ENCODE measurements at places on chromosomes 4 and X.

DNA sequence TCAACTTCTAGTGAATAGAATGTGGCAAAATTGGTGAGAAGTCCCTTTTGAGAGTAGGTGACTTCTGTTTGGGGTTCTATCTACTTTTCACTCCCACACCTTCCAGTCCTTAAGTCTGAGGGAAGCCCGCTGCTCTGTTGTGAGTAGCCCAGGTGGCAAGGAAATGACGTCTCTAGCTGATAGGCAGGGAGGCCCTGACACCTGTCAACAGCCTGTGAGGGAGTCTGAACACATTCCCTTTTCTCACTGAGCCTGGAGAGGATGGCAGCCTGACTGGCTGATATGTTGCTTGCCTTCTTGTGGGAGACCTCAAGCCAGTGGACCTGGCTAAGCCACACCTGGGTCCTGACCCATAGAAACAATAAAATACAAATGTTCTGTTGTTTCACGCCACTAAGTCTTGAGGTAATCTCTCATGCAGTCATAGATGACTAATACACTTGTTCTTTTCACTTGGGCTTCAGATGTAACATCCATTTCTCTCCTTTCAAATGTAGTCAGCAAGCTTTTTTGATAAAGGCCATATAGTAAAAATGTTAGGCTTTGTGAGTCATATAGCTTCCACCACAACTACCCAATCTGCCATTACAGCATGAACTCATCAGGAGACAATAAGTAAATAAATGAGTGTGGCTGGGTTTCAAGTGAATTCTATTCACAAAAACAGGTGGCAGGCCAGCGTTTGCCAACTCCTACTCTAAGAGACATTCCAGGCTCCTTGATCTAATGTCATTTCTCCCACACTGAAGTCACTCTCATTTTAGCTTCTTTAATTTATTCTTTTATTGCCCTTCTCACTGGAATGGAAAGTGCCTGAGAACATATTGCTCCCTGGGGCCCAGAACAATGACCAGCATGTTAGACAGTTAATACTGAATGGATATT lies 265.1 kb upstream of the MAD2L1 start:
- no peak for DNase-seq
- H3K36me3 ChIP-seq, result no peaks in the 10 kb centered on the region
- no peaks in the 10 kb centered on the region for H3K27me3 ChIP-seq

DNA sequence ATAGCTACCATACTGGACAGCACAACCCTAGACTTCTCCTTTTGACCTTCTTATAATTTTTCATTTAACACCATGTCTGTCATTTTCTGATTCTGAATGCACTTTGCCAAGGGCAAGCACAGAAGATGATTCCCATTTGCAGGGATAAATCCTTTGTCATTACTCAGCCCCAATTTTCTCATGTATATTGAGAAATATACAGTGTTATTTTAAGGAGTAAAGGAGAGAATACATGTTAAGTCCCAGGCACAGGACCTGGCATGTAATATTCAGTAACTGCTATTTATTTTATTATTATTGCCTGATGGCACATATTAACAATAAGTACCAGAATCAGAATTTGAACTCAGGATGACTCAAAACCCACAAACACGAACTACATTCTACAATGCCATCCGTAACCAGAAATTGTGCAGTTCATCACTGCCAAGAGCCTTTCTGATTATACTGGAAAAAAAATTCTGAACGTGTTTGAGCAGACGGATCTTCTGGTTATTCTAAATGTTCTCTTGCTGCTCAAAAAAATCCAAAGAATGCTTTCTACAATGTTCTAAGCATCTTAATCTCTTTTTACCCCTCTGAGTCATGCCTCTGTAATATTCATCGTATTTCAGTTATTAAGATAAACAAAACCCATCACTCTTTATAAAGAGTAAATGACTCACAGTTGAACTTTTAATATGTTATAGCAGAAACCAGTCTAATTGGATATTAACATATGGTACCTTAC lies 170.0 kb downstream of the MID1 start:
- H3K27me3 ChIP-seq, result no peaks in the 10 kb centered on the region
- DNase-seq, result no peak
- no peak overlapping the region for H3K27ac ChIP-seq
- no peaks in the 10 kb centered on the region for H3K36me3 ChIP-seq
- H3K4me1 ChIP-seq, result no peaks in the 10 kb centered on the region
- no peak overlapping the region for H3K4me3 ChIP-seq

DNA sequence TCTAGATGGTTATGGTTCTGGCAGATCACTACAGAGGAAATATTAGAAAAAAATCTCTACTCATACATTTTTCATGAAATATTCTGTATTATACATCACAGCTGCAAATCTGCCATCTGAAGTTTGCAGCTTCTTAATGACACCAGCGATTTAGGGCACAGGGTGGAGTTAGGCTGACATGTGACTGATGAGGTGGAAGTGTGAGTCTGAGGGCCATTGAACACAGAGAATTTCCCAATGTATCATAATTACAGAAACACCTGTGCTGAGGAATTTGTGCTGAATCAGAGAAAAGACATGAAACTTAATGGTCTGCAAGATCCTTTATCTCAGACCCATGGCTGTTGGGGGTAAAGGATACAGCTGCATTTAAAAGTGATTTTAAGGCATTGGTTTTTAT lies 2025.6 kb upstream of the AGA start:
- H3K27me3 ChIP-seq, result no peaks in the 10 kb centered on the region
- H3K27ac ChIP-seq, result no peak overlapping the region
- DNase-seq, result no peak

DNA sequence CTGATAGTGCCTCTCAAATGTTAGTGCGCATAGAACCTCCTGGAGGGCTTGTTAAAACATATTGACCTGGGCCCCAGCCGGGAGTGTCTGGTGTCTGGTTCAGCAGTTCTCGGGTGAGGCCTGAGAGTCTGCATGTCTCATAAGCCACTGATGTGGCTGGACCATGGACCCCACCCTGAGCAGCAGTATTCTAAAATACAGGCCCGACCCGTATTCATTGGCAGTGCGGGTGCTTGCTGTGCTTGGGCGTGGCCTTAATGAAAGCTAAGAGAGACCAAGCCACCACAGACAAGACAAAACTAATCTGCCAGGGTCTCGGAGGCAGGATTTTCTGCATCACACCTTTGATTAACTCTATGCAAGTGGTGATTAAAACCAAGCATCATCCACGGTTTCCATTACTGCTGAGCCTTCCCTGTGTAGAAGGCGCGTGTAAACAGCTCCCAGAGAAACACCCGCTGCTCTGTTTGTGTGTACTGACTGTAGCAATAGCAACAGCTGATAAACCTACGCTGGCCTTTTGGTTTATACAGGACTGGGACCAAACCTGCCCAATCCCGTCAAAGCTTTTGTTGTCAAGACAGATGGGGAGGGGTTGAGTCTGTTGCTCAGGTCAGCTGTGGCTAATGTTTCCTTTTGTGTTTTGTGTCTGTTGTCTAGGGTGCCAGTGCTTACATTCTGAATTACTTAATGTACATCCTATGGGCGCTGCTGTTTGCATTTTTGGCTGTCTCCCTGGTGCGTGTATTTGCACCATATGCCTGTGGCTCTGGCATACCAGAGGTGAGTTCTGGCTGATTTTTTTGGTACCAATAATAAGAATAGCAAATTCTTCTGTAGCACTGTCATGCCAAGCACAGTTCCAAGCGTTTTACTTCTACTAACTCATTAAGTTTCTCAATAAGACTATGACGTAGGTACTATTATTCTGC lies 40.8 kb downstream of the CLCN4 start:
- no peak overlapping the region for H3K27ac ChIP-seq
- H3K4me1 ChIP-seq, result peaks cover 33% of the 10 kb centered on the region
- H3K36me3 ChIP-seq, result no peaks in the 10 kb centered on the region
- H3K27me3 ChIP-seq, result no peaks in the 10 kb centered on the region
- no peak overlapping the region for H3K4me3 ChIP-seq

DNA sequence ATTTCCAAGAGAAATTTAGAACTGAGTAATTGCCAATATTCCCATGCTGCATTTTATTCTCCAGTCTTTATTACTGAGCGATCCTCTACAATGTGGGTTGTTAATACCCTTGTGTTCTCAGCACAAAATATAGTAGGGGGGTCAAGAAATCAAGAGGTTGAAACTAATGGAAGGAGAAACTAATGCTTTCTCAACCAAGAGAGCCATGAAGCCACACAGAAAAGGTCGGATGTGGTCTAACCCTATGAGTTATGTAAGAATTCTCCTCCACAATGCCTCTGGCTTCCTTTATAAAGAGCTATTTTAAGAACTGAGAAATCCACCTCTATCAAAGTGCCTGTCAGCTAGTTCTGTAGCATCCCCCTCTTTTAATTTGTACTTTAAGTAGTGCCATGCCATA lies 268.5 kb downstream of the CHIC1 start:
- H3K4me3 ChIP-seq, result peak overlapping the region; percentile 12
- no peaks in the 10 kb centered on the region for H3K36me3 ChIP-seq
- DNase-seq, result no peak
- no peaks in the 10 kb centered on the region for H3K27me3 ChIP-seq
- peaks cover 25% of the 10 kb centered on the region for H3K4me1 ChIP-seq
- no peak overlapping the region for H3K27ac ChIP-seq

- H3K4me3 ChIP-seq, result no peak overlapping the region
- no peak for DNase-seq
- peaks cover 32% of the 10 kb centered on the region for H3K36me3 ChIP-seq
- H3K27ac ChIP-seq, result no peak overlapping the region
- no peaks in the 10 kb centered on the region for H3K27me3 ChIP-seq
These were observed 6.4 kb downstream of the ELK1 start for GRCh38 chrX:47643926-47644325.

GRCh38 chrX:110561034-110561433 lies 202.4 kb downstream of the RTL9 start:
- H3K4me1 ChIP-seq, result no peaks in the 10 kb centered on the region
- H3K27ac ChIP-seq, result no peak overlapping the region

DNA sequence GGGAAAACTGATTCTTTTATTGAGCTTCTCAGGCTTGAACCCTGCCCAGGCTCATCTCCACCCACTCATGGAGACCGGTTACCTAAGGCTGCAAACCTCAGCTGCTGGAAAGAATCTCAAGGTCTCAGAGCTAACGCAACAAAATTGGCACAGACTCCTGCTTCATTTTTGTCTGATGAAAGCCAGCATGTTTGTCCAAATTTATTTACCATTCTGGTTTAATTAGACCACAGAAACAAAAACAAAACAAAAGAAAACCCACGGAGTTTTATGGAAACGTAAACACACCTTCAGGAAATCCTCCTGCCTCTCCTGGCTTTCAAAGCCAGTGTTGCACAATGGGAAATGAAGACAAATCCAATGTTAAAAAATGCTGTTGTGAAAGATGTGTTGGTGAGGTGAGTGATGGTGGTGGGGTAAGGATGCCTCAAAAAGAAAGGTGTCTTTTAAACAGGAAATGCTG lies 56.4 kb upstream of the PDLIM3 start:
- no peak overlapping the region for H3K4me3 ChIP-seq
- no peaks in the 10 kb centered on the region for H3K36me3 ChIP-seq
- no peak overlapping the region for H3K27ac ChIP-seq
- no peaks in the 10 kb centered on the region for H3K4me1 ChIP-seq
- no peak for DNase-seq
- H3K27me3 ChIP-seq, result peaks cover 27% of the 10 kb centered on the region

GRCh38 chrX:72340041-72340440 lies 34.3 kb upstream of the CITED1 start:
- H3K36me3 ChIP-seq, result peaks cover 8% of the 10 kb centered on the region
- H3K4me3 ChIP-seq, result no peak overlapping the region
- no peak overlapping the region for H3K27ac ChIP-seq

DNA sequence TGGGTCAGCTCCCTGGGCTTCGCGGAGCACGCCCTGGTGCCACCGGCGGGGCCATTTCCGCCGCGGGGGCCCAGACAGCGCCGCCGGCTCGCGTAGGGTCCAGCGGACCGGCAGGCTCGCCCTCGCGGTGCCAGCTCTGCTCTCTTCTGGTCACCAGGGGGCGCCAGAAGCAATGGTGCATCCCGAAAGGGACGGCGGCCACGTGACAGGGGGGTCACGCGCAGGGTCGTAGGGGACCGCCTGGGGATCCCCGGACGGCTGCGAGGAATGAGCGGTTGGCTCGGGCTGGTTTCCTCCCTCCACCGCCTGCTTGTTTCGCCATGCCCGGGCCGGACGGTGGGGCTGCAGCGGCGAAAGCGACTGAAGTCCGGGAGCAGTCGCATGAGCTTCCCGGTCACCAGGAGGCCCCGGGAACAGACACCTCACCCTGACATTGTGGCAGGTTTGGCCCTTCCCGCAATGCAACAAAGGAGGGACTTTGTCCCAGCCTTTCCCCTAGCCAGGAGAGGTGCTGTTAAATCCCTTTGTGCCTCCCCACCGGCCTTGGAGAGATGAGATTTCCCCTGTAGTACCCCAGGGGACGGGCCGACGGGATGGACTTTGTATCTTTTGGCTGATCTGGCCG lies 15.8 kb downstream of the ZCCHC12 start:
- no peaks in the 10 kb centered on the region for H3K27me3 ChIP-seq
- H3K36me3 ChIP-seq, result no peaks in the 10 kb centered on the region
- peak overlapping the region; percentile 71 for H3K4me3 ChIP-seq

DNA sequence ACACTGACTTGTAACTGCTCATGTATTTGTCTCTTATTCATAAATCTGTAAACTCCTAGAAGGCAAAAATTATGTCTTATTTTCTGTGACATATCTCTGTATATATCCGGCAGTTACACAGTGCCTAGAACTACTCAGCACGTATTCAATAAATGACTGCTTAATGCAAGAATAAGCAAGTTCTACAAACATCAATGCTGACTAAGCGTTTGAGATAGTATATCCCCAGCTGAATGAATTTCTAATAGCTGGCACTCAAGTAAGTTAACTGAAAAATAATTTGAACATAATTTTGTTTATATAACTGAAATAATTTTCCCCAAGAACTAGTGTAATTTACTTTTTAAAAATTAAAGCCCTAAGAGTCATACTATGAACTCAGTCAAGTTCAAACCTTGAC lies 113.7 kb downstream of the ARAP2 start:
- no peak overlapping the region for H3K27ac ChIP-seq
- peaks cover 17% of the 10 kb centered on the region for H3K4me1 ChIP-seq
- no peaks in the 10 kb centered on the region for H3K27me3 ChIP-seq
- no peak overlapping the region for H3K4me3 ChIP-seq

- no peaks in the 10 kb centered on the region for H3K4me1 ChIP-seq
- H3K36me3 ChIP-seq, result no peaks in the 10 kb centered on the region
- no peak for DNase-seq
- H3K27ac ChIP-seq, result no peak overlapping the region
- H3K27me3 ChIP-seq, result peaks cover 65% of the 10 kb centered on the region
These were observed 4.7 kb downstream of the SLIT2 start for GRCh38 chr4:20256381-20256881.

- H3K4me3 ChIP-seq, result no peak overlapping the region
- no peaks in the 10 kb centered on the region for H3K36me3 ChIP-seq
- H3K4me1 ChIP-seq, result peaks cover 17% of the 10 kb centered on the region
- H3K27me3 ChIP-seq, result no peaks in the 10 kb centered on the region
These were observed 167.7 kb downstream of the MGST2 start for GRCh38 chr4:139833151-139833910.

Data from CD14-positive monocyte (primary cell).